ENCODE measurements at places on chromosomes 2 and 18. TPM values are rescaled to one million over a fixed set of nuclear protein-coding genes. Genes with fewer than 3 reads are reported as not detected.

THSD7B gene
- total RNA-seq: under 0.01 TPM

MC4R gene
- total RNA-seq: not detected

MAPK4 gene
- total RNA-seq: not detected

IL1F10 gene
- not detected for total RNA-seq

TTLL4 gene
- 7.6 TPM for total RNA-seq

LRP2 gene
- 0.05 TPM for total RNA-seq

UGT1A1 gene
- total RNA-seq: not detected

GREB1L gene
- 10.1 TPM for total RNA-seq

HOXD11 gene
- total RNA-seq: not detected

PFN4 gene
- 0.23 TPM for total RNA-seq

GATA6 gene
- 0.98 TPM for total RNA-seq

GLI2 gene
- not detected for total RNA-seq

TUBB8B gene
- 0.14 TPM for total RNA-seq

GPR45 gene
- not detected for total RNA-seq

FSIP2 gene
- 0.05 TPM for total RNA-seq

KLHL29 gene
- 5.8 TPM for total RNA-seq

UPP2 gene
- total RNA-seq: not detected

ASPRV1 gene
- 0.34 TPM for total RNA-seq

CYP1B1 gene
- total RNA-seq: 5.6 TPM

FLACC1 gene
- total RNA-seq: 0.84 TPM

WDCP gene
- 13.3 TPM for total RNA-seq

DNER gene
- total RNA-seq: not detected

OXER1 gene
- total RNA-seq: not detected

VWA3B gene
- total RNA-seq: not detected

RIOK3 gene
- total RNA-seq: 68.1 TPM

NUP35 gene
- 20.1 TPM for total RNA-seq

B3GNT7 gene
- total RNA-seq: 13.6 TPM

RUFY4 gene
- total RNA-seq: not detected

MATN3 gene
- 1.3 TPM for total RNA-seq

GFPT1 gene
- 32.5 TPM for total RNA-seq

TRIM54 gene
- 0.74 TPM for total RNA-seq

EPB41L3 gene
- 42.1 TPM for total RNA-seq

CFLAR gene
- total RNA-seq: 316 TPM

RESP18 gene
- not detected for total RNA-seq

TNFRSF11A gene
- 41.7 TPM for total RNA-seq

RFTN2 gene
- 14.4 TPM for total RNA-seq

ITGA4 gene
- total RNA-seq: 0.60 TPM

OST4 gene
- total RNA-seq: 569 TPM

PIAS2 gene
- total RNA-seq: 15.5 TPM

ALK gene
- not detected for total RNA-seq

NOL4 gene
- not detected for total RNA-seq

ANKRD30BL gene
- not detected for total RNA-seq

UNC80 gene
- total RNA-seq: 0.17 TPM

TEX44 gene
- not detected for total RNA-seq

TMEFF2 gene
- total RNA-seq: 0.05 TPM
